Pancreas (tissue), 10 donors: ENCODE measurements at places on chromosomes 16 and 17. TPM values are rescaled to one million over a fixed set of nuclear protein-coding genes. Genes with fewer than 3 reads are reported as not detected.

DNA sequence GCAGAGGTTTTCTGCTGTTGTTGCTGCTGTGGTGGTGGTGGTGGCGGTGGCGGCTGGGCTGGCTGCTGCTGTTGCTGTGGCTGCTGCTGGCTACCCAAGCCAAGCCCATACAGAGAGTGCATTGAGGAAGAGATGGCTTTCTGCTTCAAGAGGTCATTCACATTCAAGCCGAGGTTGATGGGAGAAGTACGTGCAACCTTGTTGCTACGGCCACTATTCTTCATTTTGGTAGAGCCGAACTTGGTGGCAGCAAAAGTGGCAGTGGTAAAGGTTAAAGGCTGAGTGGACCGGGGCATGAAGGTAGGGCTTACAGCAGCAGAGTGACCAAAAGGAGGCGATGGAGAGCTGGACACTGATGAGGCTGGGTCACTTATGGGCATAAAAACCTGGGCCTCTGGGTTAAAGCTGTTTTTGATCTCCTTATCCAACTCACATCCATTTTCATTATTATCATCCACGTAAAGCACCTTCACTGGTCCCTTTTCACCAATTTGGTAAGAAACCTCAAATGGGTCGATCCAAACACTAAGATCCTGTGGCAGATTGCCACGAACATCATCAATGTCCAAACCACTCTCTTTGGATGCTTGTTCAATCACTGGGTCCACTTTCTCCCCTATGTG lies 2.8 kb downstream of the TOB1 start:
- peak overlapping the region; percentile 98 for H3K4me3 ChIP-seq
- DNase-seq: no peak
- peak overlapping the region; percentile 100 for H3K27ac ChIP-seq
- peaks cover 22% of the 10 kb centered on the region for H3K4me1 ChIP-seq

GRCh38 chr16:80693553-80693952 lies 110.8 kb downstream of the CDYL2 start:
- H3K27ac ChIP-seq: no peak overlapping the region
- DNase-seq: no peak
- no peaks in the 10 kb centered on the region for H3K4me1 ChIP-seq

DNA sequence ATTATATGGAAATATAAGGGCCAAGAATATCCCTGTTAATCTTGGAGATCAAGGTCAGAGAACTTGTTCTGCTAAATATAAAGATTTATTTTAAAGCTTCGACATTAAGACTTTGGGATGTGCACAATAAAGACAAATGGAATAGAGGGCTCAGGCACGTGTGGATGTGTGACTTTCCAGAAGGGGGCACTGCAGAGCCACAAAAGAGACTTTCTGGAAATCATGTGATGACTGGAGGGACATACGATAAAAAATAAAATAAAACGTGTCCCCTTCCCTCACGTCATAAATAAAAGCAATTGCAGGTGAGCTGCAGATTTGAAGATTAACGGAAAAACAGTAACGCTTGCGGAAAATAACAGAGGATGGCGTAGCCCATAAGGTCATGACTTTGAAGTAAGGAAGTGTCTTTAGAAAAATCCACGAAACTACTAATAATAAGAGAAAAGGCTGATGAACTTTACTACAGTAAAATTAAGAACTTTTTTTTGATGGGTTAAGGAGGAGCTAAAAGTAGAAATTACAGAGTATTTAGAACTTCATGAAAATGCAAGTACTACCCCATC lies 9.4 kb upstream of the ENGASE start:
- no peaks in the 10 kb centered on the region for H3K36me3 ChIP-seq
- H3K27me3 ChIP-seq: no peaks in the 10 kb centered on the region
- H3K4me1 ChIP-seq: no peaks in the 10 kb centered on the region
- DNase-seq: no peak
- no peak overlapping the region for H3K4me3 ChIP-seq

Gene TTYH2
- total RNA-seq: 8.1 TPM

- no peaks in the 10 kb centered on the region for H3K36me3 ChIP-seq
- H3K4me3 ChIP-seq: no peak overlapping the region
- no peaks in the 10 kb centered on the region for H3K27me3 ChIP-seq
- peaks cover 4% of the 10 kb centered on the region for H3K4me1 ChIP-seq
- H3K27ac ChIP-seq: no peak overlapping the region
Measured at GRCh38 chr16:31177136-31177535, 2.8 kb upstream of the FUS start.

- no peak overlapping the region for H3K4me3 ChIP-seq
- H3K4me1 ChIP-seq: no peaks in the 10 kb centered on the region
- DNase-seq: no peak
- no peaks in the 10 kb centered on the region for H3K27me3 ChIP-seq
- H3K36me3 ChIP-seq: no peaks in the 10 kb centered on the region
Measured at GRCh38 chr16:72401084-72401361, 229.1 kb upstream of the PMFBP1 start.

GRCh38 chr16:58494981-58495520 lies 4.9 kb upstream of the NDRG4 start:
- H3K4me3 ChIP-seq: no peak overlapping the region
- no peak overlapping the region for H3K27ac ChIP-seq
- H3K36me3 ChIP-seq: no peaks in the 10 kb centered on the region
- no peaks in the 10 kb centered on the region for H3K27me3 ChIP-seq

DNA sequence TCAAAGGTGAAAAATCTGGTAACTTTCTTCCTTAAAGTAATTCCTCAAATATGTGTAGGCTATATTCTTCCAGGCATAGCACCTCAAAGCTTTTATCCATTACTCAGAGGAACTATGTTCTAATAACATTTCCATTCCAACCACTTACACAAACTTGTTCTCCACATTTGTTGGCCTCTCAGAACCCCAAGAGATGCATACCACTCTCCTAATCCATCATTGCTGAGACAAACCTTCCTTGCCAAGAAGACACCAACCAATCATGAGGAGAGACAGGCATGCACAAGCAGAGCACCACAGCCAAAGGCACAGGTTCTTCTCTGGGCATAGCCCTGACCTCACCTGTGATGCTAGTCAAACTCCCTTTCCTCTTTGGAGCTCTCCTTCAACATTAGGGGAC lies 20.9 kb downstream of the CDH11 start:
- no peak overlapping the region for H3K27ac ChIP-seq
- no peaks in the 10 kb centered on the region for H3K27me3 ChIP-seq
- H3K36me3 ChIP-seq: no peaks in the 10 kb centered on the region
- no peak for DNase-seq
- H3K4me1 ChIP-seq: no peaks in the 10 kb centered on the region

DNA sequence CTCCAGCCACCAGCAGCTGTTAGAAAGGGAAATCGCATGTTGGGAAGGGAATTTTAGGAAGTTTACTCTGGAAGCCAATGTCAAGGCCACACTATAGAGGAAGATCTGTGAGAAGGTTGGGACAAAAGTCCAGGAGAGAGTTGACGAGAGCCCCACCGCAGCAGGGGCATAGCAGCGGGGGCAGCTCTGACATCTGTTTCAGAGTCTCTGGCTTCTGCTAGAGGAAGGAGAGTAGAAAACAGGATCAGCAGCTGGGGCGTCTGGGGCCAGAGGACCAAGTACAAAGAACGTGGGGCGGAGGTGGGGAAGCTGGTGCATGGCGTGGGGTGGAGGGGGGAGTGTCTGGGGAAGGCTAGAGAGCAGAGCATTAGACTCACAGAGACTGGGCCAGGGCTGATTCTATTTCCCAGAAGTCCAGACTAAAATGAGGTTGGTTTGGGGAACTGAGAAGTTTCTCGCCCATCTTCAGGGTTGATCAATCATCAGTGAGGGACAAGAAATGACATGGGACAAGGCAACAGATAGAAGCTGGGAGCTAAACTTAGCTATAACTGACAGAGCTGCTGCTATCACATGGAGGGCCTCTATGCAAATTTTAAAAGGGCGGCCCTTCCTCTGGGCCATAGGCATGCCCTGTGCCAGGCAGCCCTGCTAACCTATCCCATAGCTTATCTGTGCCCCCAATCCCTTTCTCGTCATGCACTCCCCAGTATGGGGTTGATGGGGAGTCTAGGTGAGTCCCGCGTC lies 1.2 kb downstream of the RABEP2 start:
- peaks cover 11% of the 10 kb centered on the region for H3K4me1 ChIP-seq
- H3K36me3 ChIP-seq: peaks cover 14% of the 10 kb centered on the region
- H3K4me3 ChIP-seq: peak overlapping the region; percentile 84
- peak; percentile 43 for DNase-seq
- no peaks in the 10 kb centered on the region for H3K27me3 ChIP-seq
- H3K27ac ChIP-seq: peak overlapping the region; percentile 99

Gene MPP2
- total RNA-seq: 2.9 TPM

Gene KRTAP4-1
- not detected for total RNA-seq

GRCh38 chr16:57852189-57852588 lies 49.9 kb upstream of the KIFC3 start:
- no peak overlapping the region for H3K4me3 ChIP-seq
- H3K36me3 ChIP-seq: no peaks in the 10 kb centered on the region
- no peak for DNase-seq

GRCh38 chr16:86210403-86211193 lies 299.7 kb upstream of the FOXF1 start:
- no peaks in the 10 kb centered on the region for H3K27me3 ChIP-seq
- H3K4me3 ChIP-seq: no peak overlapping the region
- no peaks in the 10 kb centered on the region for H3K36me3 ChIP-seq
- DNase-seq: no peak
- peaks cover 14% of the 10 kb centered on the region for H3K4me1 ChIP-seq

- H3K4me1 ChIP-seq: peaks cover 8% of the 10 kb centered on the region
- no peak overlapping the region for H3K27ac ChIP-seq
- H3K4me3 ChIP-seq: no peak overlapping the region
- no peak for DNase-seq
Measured at GRCh38 chr17:78981010-78981888, 1.5 kb upstream of the LGALS3BP start.

Gene MAF
- 3.0 TPM for total RNA-seq

Gene RNF43
- 6.8 TPM for total RNA-seq

Gene C17orf107
- 3.0 TPM for total RNA-seq

DNA sequence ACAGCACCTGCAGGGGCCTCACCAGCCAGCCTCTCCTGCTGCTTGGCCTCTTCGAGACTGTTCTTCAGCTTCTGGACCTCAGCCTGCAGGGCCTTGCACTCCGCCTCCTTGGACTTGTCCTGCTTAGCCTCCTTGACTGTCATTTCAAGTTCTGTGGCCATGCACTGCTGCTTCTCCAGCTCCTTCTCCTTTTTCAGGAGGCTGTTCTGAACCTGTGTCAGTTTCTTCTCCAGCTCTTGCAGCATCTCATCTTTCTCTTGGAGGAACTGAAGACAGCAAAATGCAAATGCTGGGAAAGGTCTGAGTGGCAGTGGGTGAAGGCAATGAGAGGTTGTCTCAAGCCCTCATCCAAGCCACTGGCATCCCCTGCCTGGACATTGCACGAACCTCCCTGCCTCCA lies 39.1 kb downstream of the DHX38 start:
- H3K27ac ChIP-seq: no peak overlapping the region
- no peak for DNase-seq
- no peak overlapping the region for H3K4me3 ChIP-seq

GRCh38 chr17:39219647-39220154 lies 6.0 kb downstream of the STAC2 start:
- H3K4me3 ChIP-seq: no peak overlapping the region
- no peak for DNase-seq
- no peaks in the 10 kb centered on the region for H3K4me1 ChIP-seq
- no peak overlapping the region for H3K27ac ChIP-seq
- no peaks in the 10 kb centered on the region for H3K36me3 ChIP-seq

GRCh38 chr16:89602273-89602951 lies 11.0 kb upstream of the DPEP1 start:
- H3K27ac ChIP-seq: no peak overlapping the region
- DNase-seq: no peak
- H3K27me3 ChIP-seq: no peaks in the 10 kb centered on the region
- no peaks in the 10 kb centered on the region for H3K36me3 ChIP-seq
- H3K4me1 ChIP-seq: no peaks in the 10 kb centered on the region

GRCh38 chr17:1074886-1075605 lies 78.1 kb downstream of the TIMM22 start:
- H3K27ac ChIP-seq: no peak overlapping the region
- no peak overlapping the region for H3K4me3 ChIP-seq
- H3K36me3 ChIP-seq: no peaks in the 10 kb centered on the region
- DNase-seq: no peak

- no peak overlapping the region for H3K4me3 ChIP-seq
- H3K27me3 ChIP-seq: no peaks in the 10 kb centered on the region
- no peaks in the 10 kb centered on the region for H3K4me1 ChIP-seq
- no peak overlapping the region for H3K27ac ChIP-seq
- H3K36me3 ChIP-seq: peaks cover 22% of the 10 kb centered on the region
Measured at GRCh38 chr17:37592291-37592690, 16.9 kb downstream of the SYNRG start.

- peak; percentile 75 for DNase-seq
- H3K36me3 ChIP-seq: no peaks in the 10 kb centered on the region
Measured at GRCh38 chr17:43694081-43694870, 32.6 kb upstream of the MEOX1 start.

DNA sequence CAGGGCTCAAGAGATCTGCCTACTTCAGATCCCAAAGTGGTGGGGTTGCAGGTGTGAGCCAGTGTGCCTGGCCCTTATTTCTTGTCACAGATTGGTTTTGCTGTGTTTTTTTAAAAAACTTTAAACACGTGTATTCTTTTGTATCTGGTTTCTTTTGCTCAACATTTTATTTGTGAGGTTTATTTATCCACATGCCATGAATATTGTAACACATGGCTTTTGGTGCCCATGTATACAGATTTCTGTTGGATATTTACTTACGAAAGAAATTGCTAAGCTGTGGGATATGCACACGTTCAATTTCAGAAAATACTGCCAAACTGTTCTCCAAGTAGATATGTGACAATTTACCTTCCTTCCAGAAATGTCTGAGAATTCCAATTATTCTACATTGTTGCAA lies 18.7 kb upstream of the IL34 start:
- H3K36me3 ChIP-seq: no peaks in the 10 kb centered on the region
- no peak overlapping the region for H3K27ac ChIP-seq
- no peak overlapping the region for H3K4me3 ChIP-seq
- no peak for DNase-seq
- no peaks in the 10 kb centered on the region for H3K4me1 ChIP-seq

Gene LRRC37A
- total RNA-seq: 2.9 TPM

DNA sequence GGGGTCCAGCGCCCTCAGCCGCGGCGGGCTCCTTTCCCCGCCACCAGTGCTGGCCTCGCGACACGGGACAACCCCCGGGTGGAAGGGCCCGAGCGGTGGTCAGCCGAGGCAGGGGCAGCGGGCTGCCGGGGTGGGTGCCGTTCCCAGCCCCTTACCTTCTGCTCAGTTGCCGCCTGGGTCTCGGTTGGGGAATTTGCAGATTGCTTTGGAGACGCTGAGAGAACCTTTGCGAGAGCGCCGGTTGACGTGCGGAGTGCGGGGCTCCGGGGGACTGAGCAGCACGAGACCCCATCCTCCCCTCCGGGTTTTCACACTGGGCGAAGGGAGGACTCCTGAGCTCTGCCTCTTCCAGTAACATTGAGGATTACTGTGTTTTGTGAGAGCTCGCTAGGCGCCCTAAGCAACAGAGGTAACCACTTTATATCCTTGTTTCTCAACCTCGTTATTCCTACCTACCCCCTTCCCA lies 381 bp downstream of the CTNS start:
- peak; percentile 38 for DNase-seq
- H3K27ac ChIP-seq: peak overlapping the region; percentile 94
- peaks cover 27% of the 10 kb centered on the region for H3K4me1 ChIP-seq
- H3K36me3 ChIP-seq: no peaks in the 10 kb centered on the region
- H3K4me3 ChIP-seq: peak overlapping the region; percentile 99

Gene DPEP3
- 0.09 TPM for total RNA-seq

Gene CETP
- 0.21 TPM for total RNA-seq
